ENCODE measurements at places on chromosomes 5 and 9.

- DNase-seq = no peak
These were observed 342.4 kb downstream of the RASEF start for GRCh38 chr9:82720515-82720914.

DNA sequence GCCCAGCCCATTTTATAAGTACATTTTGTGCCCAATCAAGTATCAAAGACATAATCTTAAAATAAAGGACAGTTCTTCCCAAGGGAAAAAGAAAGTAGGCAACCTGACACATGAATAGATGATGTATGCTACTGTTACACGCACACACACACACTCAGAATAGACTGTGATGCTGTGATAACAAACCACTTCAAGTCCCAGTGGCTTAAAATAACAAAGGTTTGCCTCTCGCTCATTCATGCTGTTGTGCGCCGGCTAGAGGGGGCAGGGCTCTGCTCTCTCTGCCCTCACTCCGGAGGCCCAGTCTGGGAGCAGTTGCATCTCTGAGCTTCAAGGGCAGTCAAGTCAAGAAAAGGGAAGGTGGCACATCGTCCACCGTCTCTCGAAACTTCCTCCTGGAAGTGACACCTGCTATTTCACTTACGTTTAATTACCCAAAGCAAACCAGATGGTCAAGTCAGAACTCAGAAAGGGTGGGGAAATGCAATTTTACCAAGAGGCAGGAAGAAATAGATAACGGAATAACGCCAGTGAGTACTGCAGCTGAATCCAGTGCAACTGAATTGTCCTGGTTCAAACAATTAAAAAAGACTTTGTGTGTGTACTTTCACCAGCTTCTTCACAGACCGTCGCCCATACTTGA lies 43.3 kb downstream of the ANKRD33B start:
- no peak for DNase-seq

- DNase-seq = no peak
These were observed 344.9 kb downstream of the ENC1 start for GRCh38 chr5:74295676-74296075.

DNA sequence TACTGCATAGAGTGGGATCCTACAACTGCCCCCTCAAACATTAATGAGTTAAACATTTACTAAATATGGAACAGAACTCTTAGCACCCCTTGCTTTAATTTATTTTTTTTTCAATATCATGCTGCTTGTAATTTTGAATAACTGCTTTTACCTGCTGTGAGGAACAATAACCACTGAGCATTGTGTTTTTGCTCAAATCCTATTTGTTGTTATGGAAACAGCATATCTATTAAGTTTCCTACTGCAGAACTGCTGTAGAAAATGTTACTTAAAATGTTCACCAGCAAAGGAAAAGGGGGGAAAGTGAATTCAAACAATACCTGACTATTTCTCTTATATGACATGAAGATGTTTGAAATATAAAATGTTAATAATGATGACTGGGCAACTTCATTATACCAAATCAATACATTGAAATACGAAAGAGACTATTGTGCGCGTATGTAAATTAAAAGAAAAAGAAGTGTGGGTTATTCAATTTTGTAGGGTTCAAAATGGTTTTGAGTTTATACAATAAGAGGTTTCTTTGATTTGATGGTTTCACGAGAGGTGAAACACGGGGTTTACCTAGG lies 1043.8 kb upstream of the NUDT12 start:
- DNase-seq = no peak

DNA sequence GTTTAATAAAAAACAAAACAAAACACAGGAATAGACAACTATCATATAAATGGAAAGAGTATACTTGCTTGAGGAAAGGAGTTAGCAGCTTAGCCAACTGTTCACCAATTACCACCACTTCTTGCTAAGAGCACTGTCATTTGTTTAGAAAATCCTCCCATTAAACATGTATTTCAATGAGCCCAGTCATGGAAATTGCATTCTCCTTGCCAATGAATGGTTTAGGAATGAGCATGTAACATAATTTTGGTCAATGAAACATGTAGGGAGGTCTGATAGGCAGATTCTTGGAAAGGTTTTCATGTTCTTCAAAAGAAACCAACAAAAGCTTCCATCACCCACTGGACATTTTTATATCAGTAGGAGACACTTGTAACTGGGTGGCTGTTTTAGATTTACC lies 502.8 kb upstream of the PAPPA start:
- no peak for DNase-seq

DNA sequence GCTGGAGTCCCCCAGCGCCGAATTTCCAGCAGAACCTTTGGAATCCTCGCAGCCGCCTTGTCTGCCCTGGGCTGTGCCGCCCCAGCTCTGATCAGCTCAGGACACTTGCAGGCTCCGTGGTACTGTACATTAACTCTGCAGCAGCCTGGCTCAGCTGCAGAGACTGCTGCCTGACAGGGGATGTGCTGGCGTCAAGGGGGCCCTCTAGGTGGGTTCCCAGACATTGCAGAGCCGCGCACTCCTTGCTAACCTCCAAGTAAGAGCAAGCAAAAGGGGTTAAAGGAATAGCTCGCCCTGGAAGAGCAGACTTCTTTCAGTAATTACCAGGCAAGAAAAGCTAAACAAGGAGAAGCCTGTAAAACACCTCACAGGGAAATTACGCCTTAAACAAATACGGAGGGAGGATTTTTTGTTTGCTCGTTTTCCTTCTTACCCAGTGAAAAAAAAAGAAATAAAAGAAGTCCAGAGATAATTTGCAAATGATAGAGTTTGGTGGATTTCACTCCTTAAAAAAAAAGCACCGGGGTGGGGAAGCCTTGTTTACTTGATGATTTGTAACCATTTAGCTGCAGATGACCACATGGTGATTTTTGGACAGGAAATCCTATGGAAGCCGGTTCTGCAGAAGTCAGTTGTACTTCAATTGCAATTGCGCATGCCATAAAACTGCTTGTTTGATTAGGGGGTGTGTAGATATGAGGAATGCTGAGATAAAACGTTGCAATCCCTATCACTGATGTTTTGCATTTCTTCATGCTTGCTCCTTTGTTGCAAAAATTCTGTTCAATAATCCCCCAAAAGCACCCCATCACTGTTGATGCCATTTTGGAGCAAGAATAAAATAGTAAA lies 305.8 kb downstream of the PDE4D start:
- peak; percentile 58 for DNase-seq

DNA sequence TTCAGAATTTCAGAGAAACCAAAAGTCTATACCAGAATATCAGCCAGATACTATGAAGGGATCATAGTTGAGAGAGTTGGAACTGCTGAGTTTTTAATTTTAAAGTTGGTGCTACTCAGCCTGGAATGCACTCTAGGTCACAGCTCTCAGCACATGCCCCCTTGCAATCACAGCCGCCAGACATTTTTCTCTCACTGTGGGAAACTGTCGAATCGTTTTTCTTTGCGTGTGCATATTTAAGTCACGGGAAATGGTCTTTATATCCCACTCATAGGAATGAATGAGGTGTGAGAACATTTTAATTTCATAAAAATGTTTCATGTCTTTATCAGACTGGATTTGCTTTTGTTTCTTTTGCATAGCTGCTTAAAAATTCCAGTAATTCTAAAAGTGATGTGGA lies 12.2 kb upstream of the SPDL1 start:
- DNase-seq = no peak

- DNase-seq = no peak
These were observed 452.3 kb upstream of the PTGER4 start for GRCh38 chr5:40227366-40227765.

DNA sequence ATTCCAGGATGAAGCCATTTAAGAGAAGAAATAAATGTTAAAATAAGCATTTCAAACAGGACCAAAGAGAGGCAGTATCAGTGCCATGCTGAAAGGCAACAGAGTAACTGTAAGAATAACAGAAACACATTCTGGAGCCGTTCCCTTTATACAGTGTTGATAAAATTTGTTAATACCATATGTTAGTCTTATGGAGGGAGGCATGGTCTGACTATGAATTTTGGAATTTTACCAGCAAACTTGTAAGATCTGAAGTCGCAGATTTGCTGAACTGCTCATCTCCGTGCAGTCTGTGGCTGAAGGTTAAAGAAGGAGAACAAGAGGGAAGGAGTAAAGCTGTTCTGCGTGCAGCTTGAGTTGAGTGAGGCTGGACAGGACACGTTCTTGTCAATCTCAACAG lies 508.4 kb downstream of the NFIB start:
- no peak for DNase-seq

DNA sequence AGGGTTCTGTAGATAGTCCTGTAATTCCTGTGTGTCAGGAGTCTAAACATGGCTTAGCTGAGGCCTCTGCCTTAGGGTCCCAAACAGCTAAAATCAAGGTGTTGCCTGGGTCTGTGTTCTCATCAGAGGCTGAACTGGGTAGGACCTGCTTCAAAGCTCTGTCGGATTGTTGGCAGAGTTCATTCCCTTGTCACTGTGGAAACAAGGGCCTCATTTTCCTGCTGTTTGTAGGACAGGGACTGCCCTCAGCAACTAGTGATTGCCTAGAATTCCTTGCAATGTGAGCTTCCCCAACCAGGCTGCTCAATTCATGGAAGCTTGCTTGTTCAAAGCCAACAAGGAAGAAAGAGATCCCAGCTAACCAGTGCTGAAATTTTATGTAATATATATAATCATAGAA lies 283.2 kb downstream of the DNAH5 start:
- DNase-seq = no peak

- DNase-seq = no peak
These were observed 89.8 kb downstream of the SLC1A3 start for GRCh38 chr5:36696059-36696673.

DNA sequence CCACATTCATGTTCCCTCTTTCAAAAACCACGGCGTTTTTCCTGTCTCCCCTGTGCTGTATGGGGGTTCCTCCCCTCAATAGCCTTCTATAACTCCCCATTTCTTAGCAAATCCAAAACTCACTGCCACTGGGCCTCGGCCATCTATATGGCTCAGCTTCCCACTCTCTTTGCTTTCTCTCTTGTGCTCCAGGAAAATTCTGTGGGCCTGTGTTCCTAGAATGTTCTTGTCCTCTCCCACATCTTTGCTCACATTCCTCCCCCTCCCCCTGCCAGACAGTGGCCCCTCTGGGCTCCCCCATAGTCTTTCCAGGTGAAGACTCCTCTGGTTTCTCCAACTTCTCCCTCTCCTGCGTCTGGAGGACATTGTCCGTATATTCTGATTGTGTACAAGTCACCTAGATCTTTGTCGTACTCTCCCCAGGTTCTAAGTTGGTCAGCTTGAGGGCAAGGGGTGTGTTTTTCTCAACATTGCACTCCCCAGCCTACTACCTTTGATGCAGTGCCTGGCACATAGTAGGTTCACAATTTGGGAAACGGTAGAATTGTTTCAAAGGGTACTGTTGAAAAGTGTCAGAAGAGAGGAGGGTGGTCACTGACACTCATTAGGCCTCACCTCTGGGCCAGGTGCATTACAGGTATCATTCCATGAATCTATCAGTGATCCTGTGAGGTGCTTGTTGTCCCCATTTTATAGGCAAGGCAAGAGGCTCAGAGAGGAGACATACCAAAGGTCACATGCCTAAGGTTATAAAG lies 3.7 kb upstream of the DUSP1 start:
- DNase-seq = no peak

- DNase-seq = no peak
These were observed 33.9 kb downstream of the PTTG1 start for GRCh38 chr5:160455600-160455999.

GRCh38 chr5:144972317-144972716 lies 801.6 kb downstream of the KCTD16 start:
- no peak for DNase-seq

DNA sequence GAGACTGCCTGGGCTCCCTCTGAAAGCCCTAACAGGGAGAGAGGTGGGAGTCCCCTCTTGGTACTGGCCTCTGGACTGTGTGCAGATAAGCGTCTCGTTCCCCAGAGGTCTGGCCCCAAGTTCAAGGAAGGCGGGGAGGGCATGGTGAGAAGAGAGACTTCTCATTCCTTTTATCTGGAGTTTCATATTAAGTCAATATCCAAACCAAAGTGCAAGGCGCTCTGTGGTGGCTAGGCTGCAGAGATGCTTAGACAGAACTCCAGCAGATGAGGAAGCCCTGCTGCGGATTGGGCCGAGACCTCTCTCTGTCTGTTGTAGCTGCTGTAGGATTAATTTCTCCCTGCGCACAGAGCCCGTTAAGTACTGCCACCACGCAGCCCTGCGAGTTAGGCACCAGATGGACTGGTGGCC lies 16.0 kb downstream of the MVB12B start:
- DNase-seq = no peak

- no peak for DNase-seq
These were observed 559.9 kb downstream of the PTPRD start for GRCh38 chr9:10052916-10053315.

DNA sequence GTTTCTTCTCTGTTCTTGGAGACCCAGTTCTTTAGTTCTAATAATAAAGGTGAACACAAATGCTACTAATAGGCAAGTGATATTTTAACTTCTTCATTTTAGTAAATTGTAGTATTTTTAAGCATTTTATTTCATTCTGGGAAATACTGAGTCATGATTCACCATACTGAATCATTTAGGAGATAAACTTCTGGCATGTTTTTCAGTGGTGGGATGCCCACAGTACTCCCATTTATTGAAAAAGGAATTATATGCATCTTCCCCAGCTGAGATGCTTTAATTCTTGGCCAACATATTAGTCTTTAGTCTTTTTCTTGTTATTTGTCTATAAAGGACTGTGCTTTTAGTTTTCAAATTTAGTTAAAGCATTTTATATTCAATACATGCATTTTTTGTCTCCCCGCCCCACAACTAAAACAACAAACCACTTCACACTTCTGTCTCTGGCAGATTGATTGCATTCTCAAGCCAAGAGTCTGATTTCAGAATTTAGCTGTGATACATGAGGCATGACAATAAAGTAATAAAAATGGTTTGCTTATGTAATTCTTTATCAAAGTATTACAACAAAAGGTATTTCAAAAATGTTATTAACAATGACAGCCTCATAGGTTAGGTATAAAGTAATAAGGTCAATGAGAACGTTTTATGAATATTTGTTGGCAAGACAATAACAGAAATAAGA lies 125.2 kb upstream of the CDH18 start:
- no peak for DNase-seq

GRCh38 chr5:55377810-55378209 lies 70.0 kb downstream of the MTREX start:
- no peak for DNase-seq

DNA sequence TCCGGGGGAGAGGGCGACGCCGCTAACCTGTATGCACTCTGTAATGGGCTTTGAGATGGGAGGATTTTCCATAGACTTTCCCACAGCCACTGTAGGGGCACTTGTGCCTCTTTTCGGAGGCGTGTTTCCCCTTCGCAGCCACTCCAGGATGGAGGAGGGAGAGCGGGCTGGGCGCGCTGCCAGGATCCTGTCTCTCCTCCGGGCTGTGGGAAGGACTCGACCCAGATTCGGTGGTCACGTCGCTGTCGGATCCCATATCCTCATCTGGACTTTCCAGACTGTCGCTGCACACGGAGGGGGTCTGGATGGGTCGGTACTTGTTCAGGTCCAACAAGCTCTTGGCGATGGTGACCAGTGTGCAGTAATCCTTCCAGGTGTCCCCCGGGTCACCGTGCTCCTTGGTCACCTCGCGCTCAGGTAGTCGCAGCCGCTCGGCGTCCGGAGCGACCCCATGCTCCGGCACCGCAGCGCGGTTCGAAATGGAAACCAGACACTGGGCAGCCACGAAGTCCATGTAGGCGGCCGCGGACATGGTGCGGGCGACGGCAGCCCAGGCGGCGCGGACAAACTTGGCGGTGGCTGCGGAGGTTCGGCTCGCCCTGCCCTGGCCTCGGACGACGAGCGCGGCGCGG lies 1.5 kb downstream of the KLF9 start:
- no peak for DNase-seq
